ENCODE measurements at places on chromosomes 12 and 14. TPM values are rescaled to one million over a fixed set of nuclear protein-coding genes. Genes with fewer than 3 reads are reported as not detected.

- no peak for DNase-seq
These were observed 80.0 kb downstream of the ZFP36L1 start for GRCh38 chr14:68712703-68713370.

DNA sequence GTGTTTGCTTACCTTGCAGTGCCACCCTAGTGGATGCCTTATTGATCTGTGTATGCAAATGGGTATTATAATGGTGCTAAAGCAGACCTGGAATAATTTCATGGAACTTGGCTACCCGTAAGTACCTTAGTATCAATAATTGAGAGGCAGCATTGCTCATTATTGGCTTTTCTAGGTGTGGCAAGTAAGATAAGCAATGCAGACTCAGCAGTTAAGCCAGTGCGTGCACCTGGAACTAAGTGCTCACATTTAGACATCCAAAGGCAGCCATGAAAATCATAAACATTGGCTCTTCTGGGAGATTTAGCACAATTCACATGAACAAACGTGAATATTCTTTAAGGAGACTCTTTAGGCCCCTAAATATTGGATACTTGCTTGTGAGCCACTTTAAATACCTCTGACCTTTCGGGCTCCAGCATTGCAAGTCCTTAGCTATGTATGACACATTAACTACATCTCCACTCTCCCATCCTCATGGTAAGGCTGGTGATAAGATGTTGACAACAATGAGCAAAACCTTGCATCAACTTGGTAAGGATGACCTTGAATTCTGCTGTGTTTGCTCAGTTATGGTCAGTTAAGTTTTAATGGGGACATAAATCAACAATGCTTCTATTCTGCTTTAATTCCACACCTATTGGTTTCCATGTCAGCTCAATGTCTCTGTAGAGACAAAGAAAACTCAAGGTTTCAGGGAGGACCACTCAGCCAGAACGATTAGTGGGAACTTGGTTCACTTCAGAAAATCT, 112.0 kb downstream of the SLC5A8 start:
- no peak for DNase-seq

DNA sequence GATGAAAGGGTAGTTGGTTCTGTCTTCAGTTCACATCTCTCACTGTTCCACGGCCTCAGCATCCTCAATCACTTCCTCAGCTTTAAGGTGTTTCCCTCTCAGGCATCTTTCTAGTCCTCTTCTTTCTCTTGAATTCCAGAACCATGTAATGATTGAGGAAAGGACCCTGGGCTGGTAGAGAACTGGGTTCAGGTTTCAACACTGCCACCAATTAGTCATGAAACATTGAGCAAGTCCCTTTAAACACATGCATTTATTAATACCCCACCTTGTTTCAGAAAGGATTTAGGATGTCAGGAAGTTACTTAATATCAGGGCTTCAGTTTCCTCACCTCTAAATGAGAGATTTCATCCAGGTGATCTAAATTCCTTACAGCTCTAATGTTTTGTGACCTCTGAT, 7.2 kb downstream of the DMAC2L start:
- no peak for DNase-seq

DNA sequence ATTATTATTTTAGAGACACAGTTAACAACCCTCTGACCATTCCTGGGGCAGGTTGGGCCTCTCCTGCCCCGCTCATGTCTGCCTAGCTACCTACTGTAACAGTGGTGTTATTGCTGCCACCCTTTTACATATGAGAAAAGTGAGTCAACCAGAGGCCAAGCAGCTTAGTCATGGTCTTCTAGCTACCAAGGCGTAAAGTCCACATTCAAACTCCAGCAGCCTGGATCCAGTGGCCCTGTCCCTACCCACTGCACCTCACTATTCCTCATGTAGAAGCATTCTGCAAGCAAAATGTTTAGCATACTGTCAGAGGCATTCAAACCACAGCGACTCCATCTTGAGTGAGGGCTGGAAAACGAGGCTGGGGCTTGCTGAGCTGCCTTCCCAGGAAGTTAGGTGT, 95.8 kb downstream of the SLC15A4 start:
- DNase-seq, result no peak

Gene CLEC6A
- total RNA-seq, result not detected

Gene ERP27
- total RNA-seq, result not detected

Gene LBHD2
- not detected for total RNA-seq

Gene KRT6C
- total RNA-seq, result not detected

DNA sequence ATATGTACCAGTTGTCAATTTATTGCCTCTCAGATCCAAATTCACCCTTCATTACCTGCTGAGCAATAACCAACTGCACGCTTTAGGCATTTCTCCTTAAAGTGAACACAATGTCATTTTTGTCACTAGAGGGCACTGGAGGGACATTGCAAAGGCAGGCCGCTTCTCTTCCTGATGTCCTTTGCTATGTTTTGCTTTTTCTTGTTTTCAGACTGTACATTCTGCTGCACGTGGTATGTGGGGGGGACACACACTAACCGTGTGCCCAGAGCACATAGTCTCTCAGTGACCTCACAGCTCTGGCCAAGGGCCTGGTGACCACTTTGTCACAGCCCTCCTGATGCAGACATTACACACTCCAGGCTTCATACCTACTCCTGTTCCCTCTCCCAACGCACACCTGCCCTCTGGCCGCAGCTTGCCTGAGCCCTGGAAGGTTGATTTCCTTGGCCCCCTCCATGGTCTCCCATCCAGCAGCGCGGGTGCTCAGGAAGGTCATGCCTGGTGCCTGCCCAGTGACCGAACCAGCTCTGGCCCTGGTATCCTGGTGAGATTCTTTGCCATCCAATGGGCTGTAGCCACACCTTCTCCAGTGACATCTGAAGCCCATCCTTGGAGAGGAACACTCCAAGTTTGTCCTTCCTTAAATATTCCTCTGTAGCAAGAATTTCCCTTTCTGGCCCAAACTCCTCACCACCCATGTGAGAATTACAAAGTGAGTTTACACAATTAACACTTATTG, 39.9 kb downstream of the MYO1H start:
- no peak for DNase-seq

Gene C1RL
- 126 TPM for total RNA-seq

Gene ANO2
- total RNA-seq, result 6.7 TPM

- no peak for DNase-seq
These were observed 52.1 kb downstream of the GALNT4 start for GRCh38 chr12:89472508-89472907.

Gene NANOG
- 0.35 TPM for total RNA-seq

DNA sequence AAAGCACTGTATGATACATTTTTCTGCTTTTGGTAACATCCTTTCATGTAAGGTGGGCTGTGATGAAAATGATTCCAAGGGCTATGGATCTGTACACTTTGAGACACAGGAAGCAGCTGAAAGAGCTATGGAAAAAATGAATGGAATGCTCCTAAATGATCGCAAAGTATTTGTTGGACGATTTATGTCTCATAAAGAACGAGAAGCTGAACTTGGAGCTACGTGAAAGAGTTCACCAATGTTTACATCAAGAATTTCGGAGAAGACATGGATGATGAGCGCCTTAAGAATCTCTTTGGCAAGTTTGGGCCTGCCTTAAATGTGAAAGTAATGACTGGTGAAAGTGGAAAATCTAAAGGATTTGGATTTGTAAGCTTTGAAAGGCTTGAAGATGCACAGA, 22.1 kb upstream of the SRGAP1 start:
- DNase-seq, result no peak

Gene GPX2
- total RNA-seq, result 5.0 TPM

Gene KRT72
- total RNA-seq, result not detected

GRCh38 chr12:51961834-51962233, 10.3 kb downstream of the ACVR1B start:
- DNase-seq, result no peak

Gene RNF212B
- total RNA-seq, result not detected

GRCh38 chr12:15688202-15688736, 100.9 kb downstream of the EPS8 start:
- DNase-seq, result no peak

Gene INTS13
- total RNA-seq, result 5.7 TPM

DNA sequence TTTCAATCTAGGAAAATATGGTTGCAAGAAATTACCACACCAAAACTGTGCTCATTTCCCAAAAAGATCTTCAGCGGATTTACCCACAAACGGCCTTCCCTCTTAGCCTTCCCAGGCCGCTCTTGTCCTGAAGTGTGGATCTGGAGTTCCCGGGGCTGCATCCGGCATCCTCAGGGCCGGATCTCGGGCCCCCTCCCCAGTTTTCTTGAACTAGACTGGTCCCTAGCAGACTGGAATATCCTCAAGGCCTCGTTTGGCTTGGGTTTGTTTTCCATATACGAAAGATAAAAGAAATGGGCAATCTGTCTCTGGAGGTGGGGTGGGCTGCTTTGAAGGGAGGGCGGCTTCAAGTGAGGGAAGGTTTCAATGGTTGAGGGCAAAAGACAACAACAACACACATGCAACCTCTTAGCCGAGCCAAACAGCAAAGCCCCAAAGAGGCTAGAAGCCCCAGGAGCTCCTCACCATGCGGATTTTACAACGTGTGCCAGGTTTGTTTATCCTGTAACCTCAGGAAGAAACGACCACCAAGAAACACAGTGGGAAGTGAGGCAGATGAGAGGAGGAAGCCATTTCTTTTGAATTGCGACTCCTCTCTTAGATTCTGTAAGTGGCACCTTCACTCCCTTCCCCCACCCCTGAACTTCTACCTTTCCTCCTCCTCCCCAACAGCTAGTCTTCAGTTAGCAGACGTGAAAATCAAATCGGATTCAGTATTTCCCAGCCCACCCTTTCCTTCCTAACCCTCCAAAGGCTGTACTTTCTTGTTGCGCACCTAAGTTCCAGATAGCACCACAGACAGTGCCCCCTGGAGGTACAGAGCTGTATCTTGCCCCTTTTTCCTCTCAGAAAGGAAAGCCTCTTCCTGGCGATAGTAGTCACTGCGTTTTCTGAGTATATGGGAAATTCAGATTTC, 2.6 kb downstream of the MYF6 start:
- no peak for DNase-seq

- no peak for DNase-seq
These were observed 119.4 kb downstream of the SRGAP1 start for GRCh38 chr12:63963868-63964267.

DNA sequence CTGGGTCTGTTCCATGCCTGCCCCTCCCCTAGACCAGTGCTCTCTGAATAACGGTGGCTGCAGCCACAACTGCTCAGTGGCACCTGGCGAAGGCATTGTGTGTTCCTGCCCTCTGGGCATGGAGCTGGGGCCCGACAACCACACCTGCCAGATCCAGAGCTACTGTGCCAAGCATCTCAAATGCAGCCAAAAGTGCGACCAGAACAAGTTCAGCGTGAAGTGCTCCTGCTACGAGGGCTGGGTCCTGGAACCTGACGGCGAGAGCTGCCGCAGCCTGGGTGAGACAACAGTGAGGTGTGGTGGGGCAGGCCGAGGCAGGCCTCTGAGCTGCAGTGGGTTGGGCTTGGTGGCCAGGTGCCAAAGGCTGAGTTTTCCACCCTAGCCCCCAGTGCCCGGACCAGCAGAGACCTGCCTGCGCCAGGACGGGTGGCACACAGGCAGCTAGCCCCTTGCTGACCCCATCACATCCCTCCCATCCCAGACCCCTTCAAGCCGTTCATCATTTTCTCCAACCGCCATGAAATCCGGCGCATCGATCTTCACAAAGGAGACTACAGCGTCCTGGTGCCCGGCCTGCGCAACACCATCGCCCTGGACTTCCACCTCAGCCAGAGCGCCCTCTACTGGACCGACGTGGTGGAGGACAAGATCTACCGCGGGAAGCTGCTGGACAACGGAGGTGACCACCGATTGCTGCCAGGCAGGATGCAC, 28.2 kb upstream of the LRP1-AS start:
- DNase-seq, result peak; percentile 62

DNA sequence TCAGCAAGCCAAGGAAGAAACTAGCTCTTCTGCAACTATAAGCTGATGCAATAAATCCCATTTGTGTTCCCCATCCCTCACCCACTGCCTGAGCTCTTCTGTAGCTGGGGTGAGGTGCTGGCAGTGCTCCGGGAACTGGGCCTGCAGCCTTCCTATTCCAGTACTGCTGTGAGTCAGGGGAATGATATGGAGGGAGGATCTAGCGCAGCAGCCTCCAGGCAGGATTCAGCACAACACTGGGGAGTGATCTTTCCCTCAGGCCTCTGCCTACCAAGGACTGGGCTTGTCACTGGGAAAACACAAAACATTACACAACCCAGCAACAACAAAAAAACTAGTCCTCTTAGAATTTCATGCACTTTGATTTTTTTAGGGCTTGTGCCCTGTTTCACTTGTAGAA, 58.7 kb downstream of the ST8SIA1 start:
- peak; percentile 87 for DNase-seq

DNA sequence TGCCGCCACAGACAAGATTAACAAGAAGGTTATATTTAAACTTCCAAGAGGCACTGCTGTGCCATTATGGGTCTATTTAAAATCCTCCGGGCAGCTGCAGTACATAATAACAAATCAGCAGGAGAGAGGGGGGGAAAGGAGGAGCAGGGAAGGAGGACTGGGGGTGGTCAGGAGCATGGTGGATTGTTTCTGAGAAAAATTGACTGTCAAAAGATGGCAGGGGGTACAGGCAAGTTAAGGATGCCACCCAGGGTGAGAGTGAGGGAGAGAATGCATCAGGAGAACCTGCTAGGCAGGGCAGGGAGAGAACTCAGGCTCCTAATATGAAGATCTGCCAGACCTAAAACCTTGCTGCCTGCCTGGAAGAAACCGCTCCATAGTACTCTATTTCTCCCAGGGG, 181.8 kb downstream of the GRIN2B start:
- DNase-seq, result no peak

GRCh38 chr14:54776361-54777001, 126.1 kb downstream of the GCH1 start:
- no peak for DNase-seq
